ENCODE measurements at places on chromosomes 2 and 18. TPM values are rescaled to one million over a fixed set of nuclear protein-coding genes. Genes with fewer than 3 reads are reported as not detected.

Gene KCNF1
- total RNA-seq: not detected

- peaks cover 40% of the 10 kb centered on the region for H3K4me1 ChIP-seq
- H3K27me3 ChIP-seq: no peaks in the 10 kb centered on the region
- H3K36me3 ChIP-seq: no peaks in the 10 kb centered on the region
- H3K27ac ChIP-seq: no peak overlapping the region
- DNase-seq: no peak
Observed at GRCh38 chr2:217753460-217754200, 249.2 kb downstream of the TNS1 start.

- peaks cover 7% of the 10 kb centered on the region for H3K27me3 ChIP-seq
- H3K4me3 ChIP-seq: no peak overlapping the region
- H3K36me3 ChIP-seq: no peaks in the 10 kb centered on the region
- DNase-seq: no peak
Observed at GRCh38 chr2:218036371-218036770, 32.7 kb upstream of the RUFY4 start.

Gene CYP1B1
- total RNA-seq: 3.9 TPM

DNA sequence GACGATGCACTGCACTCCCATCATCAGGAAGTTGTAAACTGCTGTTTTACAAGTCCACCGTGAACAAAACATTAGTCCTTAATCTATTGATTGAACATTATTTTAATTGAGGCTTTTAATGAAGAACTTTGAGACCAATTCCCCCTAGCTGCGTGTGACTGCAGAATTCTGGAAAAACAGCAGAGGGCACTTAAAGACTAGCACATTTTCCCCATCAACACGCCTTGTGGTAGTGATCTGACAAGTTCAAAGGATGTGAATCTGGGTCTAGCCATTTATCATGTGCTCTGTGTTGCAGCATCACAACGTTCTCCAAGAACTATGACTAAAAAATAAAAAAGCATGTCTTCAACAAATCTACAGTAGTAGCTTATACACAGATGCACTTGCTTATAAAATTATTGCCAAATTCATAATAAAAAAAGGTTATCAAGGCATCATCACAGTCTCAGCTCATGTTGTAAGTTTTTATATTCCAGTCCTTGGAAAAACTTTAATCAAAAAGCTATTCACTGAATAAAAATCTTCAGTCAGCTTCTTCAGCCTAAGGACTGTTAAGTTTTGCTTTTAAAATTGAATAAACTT, 35.8 kb downstream of the SKOR2 start:
- H3K27me3 ChIP-seq: peaks cover 21% of the 10 kb centered on the region
- no peak overlapping the region for H3K27ac ChIP-seq
- no peak for DNase-seq
- no peaks in the 10 kb centered on the region for H3K4me1 ChIP-seq
- no peak overlapping the region for H3K4me3 ChIP-seq

Gene CAPN13
- not detected for total RNA-seq

- H3K27me3 ChIP-seq: peaks cover 19% of the 10 kb centered on the region
- no peak overlapping the region for H3K27ac ChIP-seq
- H3K36me3 ChIP-seq: no peaks in the 10 kb centered on the region
- no peak for DNase-seq
- no peaks in the 10 kb centered on the region for H3K4me1 ChIP-seq
- no peak overlapping the region for H3K4me3 ChIP-seq
Observed at GRCh38 chr2:133266041-133266925, 302.0 kb downstream of the NCKAP5 start.

DNA sequence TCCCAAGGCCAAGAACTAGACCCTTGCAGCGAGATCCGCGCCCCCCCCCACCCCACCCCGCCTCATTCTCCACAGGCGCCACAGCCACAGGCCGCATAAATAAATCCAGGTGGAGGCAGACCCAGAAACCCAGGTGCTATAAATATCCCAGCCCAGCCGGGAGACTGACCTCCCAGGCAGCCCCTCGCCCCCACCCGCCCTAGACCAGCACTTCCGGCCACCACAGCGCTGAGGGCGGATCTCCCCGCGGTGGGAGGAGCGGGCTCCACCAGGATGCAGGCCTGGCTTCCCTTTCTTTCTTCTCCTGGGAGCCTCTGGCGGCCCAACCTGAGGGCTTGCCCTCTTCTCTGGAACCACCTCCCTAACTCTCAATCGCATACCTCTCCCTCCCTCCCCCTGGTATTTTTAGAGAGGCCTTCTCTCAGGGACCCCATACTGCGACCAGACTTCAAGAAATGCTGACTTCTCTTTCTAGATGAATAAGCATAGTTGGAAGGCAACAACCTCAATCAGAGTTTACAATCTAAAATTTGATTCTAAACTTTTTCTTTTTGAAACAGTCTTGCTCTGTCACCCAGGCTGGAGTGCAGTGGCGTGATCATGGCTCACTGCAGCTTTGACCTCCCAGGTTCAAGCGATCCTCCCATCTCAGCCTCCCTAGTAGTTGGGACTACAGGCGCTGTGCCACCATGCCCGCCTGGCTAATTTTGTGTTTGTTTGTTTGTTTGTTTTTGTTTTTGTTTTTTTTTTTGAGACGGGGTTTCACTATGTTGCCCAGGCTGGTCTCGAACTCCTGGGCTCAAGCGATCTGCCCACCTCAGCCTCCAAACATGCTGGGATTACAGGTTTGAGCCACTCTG, 55.0 kb downstream of the PKDCC start:
- H3K4me3 ChIP-seq: peak overlapping the region; percentile 77
- no peak overlapping the region for H3K27ac ChIP-seq
- H3K4me1 ChIP-seq: peaks cover 42% of the 10 kb centered on the region
- H3K27me3 ChIP-seq: no peaks in the 10 kb centered on the region

DNA sequence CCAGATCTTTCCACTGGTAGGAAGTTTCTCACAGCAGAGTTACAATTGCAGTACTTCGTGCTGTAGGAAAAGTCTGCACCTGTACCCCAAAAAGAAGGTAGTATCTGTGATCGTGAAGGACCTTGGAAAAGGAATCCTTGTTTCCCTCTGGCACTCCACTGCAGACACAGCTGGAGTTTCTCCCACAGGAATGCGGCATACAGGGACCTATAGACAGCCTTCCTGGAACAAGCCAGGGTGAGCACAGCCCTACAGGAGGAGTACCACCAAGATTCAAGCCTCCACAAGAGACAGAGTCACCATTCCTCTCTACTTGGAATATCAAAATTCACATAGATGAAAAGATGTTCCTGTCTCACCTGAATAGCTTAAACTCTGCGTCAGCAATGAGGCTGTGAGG, 372.4 kb downstream of the CMPK2 start:
- DNase-seq: no peak
- no peak overlapping the region for H3K4me3 ChIP-seq
- peaks cover 21% of the 10 kb centered on the region for H3K27me3 ChIP-seq
- no peak overlapping the region for H3K27ac ChIP-seq
- no peaks in the 10 kb centered on the region for H3K36me3 ChIP-seq

GRCh38 chr18:2302628-2303516, 268.4 kb downstream of the METTL4 start:
- no peak for DNase-seq
- peaks cover 4% of the 10 kb centered on the region for H3K4me1 ChIP-seq
- H3K36me3 ChIP-seq: no peaks in the 10 kb centered on the region
- no peak overlapping the region for H3K27ac ChIP-seq

DNA sequence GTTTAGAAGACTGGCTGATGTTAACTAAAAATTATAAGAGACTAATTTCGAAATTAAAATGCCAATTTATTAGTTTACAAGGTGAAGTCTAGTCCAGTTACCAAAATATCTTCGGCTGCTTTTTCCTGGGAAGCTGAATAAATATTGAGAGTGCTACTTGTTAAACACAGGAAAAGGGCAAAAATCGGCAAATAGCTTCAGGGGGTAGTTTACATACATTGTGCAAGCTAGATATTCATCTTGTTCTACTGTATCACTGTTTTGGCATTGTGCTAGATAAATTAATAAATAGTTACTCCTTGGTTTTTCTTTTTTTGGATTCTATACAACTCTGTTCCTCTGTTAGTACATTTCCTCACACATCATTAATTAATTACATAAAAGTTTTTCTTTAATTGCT, 29.3 kb downstream of the NHEJ1 start:
- H3K4me3 ChIP-seq: no peak overlapping the region
- H3K4me1 ChIP-seq: peaks cover 24% of the 10 kb centered on the region

- H3K27ac ChIP-seq: no peak overlapping the region
- H3K4me1 ChIP-seq: no peaks in the 10 kb centered on the region
- no peak overlapping the region for H3K4me3 ChIP-seq
- no peak for DNase-seq
- H3K36me3 ChIP-seq: no peaks in the 10 kb centered on the region
Observed at GRCh38 chr2:2102866-2103653, 228.0 kb downstream of the MYT1L start.

DNA sequence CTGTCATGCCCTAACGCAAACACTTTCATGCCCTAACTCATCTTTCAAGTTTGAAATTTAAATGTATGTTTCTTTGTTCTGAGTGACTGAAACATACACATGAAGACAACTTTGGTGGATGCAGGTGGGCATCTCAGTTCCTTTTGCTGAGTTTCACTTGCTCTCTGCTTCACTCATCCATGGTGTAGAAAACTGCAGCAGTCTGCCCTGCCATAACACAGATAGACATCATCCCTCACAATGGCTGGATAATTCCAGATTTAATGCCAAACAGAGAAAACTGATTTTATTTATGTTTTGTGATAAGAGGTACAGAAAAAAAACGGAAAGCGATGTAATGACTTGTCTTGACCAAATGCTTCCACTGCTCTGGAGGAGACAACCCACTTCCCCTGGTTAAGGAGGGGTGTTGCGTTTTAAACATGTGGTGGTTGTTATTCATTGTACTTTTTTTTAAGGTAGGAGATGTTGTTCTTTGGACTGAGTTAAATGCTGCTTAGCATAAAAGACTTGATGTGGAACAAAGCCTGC, 70.4 kb downstream of the RHBDD1 start:
- H3K4me3 ChIP-seq: peak overlapping the region; percentile 82
- no peak for DNase-seq
- H3K27ac ChIP-seq: peak overlapping the region; percentile 64
- no peaks in the 10 kb centered on the region for H3K27me3 ChIP-seq

All from naive thymus-derived CD8-positive, alpha-beta T cell (primary cell).